ENCODE measurements at places on chromosomes 7 and 10.

GRCh38 chr7:150823043-150823442 lies 22.5 kb downstream of the TMEM176A start:
- DNase-seq = no peak

GRCh38 chr10:70403483-70404035 lies 386 bp upstream of the EIF4EBP2 start:
- DNase-seq = no peak

DNA sequence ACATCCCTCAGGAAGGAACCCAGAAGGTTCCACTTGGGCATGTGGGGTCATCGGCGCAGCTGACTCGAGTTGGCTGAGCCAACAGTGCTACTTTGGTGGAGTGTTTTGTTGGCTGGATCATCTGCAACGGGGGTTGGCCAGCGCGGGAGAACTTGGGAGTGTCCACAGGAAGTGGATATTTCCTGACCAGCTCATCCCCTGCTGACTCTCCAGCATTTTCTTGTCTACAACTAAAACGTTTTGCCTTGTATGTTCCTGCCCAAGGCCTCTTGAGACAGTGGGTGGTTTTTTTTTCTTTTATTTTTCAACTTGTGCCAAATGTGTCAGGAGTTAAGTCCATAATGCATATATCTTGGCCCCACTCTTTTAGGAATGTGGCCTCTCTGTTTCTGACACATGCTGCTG lies 208.6 kb downstream of the ZNF365 start:
- DNase-seq = no peak

DNA sequence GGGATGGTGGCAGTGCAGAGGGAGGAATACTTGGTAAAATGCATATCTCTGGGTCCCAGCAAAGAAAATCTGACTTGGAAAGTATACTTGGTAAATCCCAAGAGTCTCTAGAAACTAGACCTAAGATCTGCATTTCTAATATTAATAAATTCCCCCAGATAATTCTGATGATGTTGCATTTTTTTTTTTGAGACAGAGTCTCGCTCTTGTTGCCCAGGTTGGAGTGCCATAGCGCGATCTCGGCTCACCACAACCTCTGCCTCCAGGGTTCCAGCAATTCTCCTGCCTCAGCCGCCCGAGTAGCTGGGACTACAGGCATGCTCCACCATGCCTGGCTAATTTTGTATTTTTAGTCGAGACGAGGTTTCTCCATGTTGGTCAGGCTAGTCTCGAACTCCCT lies 97.9 kb upstream of the ANK3 start:
- DNase-seq = no peak

DNA sequence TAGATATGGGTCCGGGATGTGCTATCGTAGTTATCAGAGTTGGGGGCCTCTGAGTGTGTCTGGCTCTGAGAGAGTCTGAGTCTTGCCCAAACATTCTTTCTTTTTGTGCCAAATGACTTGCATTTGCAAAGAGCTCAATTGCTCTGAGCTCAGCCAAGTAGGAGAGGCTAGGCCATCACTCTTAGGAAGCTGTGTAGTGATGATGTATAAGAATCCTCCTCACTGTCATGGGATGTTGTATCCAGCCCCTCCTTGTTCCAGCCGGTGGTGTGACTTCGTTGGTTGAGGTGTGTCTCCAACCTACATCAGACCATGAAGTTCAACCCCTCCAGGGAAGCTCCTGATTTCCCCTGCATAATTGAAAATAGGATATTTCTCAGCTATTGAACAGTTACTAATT lies 97.5 kb upstream of the NPS start:
- DNase-seq = no peak

GRCh38 chr10:96991313-96991841 lies 159.3 kb downstream of the LCOR start:
- DNase-seq = no peak

GRCh38 chr7:256981-257646 lies 32.9 kb upstream of the FOXL3 start:
- DNase-seq = no peak

GRCh38 chr10:43258562-43259212 lies 8.2 kb downstream of the RASGEF1A start:
- DNase-seq = no peak

GRCh38 chr10:70478191-70479164 lies at the start of gene PALD1:
TSS of gene PALD1 (plus strand) at chr10:70478767. CDS start at chr10:70525952, 47,185 bp downstream.
- peak; percentile 77 for DNase-seq

DNA sequence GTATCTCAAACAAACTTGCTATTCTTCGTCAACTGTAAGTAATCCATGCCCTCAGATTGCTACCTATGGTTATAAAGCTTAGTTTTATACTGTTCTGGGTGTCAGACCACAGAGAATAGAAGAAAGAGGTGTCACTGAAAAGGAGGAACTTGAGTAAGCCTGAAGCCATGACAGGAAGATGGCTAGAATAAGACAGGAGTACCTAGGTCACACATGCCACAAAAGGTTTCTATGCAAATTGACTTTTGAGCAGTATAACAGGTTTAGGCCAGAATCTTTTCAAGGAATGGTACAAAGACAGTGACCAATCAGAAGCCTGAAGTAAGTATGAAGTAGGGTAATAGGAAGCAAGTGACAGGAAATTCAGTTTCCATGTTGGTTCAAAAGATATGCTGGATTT lies 23.5 kb downstream of the FBXW4 start:
- DNase-seq = no peak

DNA sequence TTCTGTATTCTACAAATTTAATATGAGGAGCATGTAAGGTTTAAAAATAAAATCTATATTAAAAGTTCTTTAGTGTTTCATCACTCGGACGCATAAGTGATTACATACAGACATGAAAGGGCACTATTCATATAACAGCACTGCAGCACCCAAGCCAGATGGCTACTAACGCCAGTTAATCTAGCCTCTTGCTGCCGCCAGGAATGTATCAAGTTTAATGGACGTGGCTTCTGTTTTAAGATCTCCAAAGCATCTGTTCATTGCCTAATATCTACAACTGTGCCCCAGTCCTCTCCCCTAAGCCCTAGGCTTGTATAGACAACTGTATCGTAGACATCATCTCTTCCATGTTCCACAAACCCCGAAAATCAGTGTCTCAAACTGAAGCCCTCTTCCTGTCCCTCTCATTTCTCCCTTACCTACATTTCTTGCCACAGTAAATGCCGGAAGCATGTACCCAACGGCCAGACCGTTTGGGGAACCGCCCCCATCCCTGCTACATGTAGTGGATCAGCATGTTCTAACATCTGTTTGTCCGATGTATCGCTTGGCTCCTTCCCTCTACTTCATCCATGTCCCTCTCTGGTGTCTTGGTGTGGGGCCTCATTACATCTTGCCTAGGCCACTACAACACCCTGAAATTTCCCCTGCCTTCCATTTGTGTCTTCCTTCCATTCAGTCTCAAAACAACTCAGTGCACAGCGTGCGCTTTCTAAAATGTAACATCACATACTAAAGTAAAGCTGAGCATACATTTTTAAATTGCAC lies 147.5 kb upstream of the RSU1 start:
- no peak for DNase-seq

GRCh38 chr10:95374597-95375209 lies 83.9 kb upstream of the PDLIM1 start:
- peak; percentile 62 for DNase-seq

- no peak for DNase-seq
Measured at GRCh38 chr7:134375206-134375605, 58.5 kb upstream of the SLC35B4 start.

GRCh38 chr10:119022846-119023552 lies 6.5 kb upstream of the NANOS1 start:
- no peak for DNase-seq

DNA sequence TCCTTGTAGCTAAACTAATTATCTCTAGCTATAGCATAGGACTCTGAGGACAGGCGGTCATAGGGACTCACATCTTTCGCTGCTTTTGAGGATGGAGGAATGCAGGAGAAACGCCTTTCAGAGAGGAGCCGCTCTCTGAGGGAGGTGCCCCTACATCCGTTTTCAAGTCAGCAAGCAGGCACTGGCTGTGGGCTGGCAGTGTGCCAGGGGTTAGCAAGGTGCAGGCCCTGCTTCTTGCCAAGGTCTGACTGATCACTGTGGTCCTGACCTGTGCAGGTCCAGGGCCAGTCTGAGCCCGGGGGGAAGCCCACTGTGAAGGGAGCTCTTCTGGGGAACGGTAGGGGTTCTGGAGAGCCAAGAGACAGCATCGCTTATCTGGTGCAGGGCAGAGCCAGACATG lies 89.4 kb downstream of the SH3PXD2A start:
- peak; percentile 42 for DNase-seq

- DNase-seq = no peak
Measured at GRCh38 chr7:32030904-32031692, 39.1 kb downstream of the PDE1C start.

- DNase-seq = no peak
Measured at GRCh38 chr7:131504157-131504899, 52.1 kb downstream of the PODXL start.

DNA sequence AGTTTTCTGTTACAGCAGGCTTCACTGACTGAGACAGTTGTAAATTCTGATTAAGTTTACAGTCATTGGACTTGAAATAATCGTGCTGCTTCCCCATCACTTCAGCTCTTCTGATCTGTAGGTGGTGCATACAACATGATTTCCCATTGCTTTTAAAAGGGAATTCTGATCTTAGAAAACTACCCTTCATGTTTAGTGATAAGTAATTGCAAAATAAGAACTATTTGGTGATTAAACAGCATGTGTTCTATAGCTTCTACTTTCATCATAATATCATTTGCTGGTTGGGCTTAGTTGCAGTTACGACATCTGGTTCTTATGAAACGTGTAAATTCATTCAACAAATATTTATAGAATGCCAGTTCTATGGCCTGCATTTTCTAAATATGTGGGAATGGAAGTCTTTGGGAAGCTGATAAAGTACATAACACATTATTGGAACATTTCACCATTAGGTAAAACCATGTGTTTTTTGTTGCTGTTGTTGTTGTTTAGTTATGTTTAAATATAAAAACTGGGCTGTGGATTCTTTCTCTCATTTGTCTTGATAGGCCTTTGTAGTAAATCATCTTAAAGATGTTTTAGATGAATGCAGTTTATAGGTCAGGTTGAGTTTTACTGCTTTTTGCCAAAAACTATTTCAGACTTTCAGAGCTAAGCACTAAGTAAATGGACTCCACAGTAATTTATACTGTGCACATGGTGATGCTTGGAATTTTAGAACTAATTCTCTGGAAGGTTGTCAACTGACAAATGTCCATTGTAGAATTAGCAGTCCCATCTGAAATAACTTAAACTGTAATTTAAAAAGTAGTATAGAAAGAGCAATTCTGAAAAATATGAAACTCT lies 13.1 kb downstream of the GNAI1 start:
- no peak for DNase-seq

DNA sequence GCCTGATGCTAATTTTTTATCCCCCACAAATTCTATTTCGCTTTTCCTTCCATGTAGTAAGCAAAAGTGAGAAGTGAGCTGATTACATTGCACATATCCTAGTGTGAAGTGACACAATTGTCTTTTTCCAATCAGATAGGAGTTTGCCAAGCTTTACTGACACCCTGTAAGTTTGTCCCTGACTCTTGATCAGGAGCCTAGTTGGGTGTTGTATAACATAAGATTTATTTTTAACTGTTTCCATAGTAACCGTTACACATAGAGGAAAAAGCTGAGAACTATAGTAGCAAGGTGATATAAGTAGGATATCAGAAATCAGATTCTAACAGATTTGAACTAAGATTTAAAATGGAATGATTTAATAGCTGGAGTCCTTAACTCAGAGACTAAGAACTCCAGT lies 31.2 kb downstream of the EXOC4 start:
- no peak for DNase-seq

- no peak for DNase-seq
Measured at GRCh38 chr7:130890176-130891020, 156.4 kb upstream of the KLF14 start.

All from DND-41 (cell line).